ENCODE measurements at places on chromosomes 6 and 20.

DNA sequence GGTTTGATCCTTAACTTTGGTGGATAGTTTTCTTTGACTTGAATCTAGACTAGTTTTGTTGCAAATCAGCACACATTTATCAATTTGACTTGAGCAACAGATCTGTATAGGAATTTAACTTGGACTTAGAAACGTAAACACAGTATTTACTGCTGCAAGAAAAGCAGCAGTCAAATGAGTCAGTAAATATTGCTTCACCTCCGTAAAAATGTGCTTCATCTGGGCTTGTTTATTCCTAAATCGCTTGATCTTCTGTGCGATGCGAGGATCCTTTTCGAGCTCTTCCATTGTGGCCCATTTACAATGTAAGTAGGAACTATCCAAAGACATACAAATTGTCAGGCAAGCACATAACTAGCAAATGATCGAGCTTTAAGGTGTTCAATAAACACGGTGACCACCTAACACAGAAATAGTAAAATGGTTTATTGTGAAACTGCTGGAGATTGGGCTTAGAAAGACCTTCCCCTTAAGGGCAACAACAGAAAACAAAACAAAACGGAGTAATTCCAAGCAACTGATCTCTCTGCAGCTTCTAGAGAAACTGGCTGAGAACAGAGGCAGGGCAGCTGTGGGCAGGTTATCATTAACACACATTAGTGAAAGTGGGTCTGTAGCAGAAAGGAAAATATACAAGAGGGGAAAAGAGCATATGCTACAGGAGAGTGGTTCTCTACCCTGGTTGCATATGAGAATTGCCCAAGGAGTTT lies 120.8 kb downstream of the CHD6 start:
- DNase-seq = no peak

GRCh38 chr6:19032591-19033295 lies 645.6 kb downstream of the RNF144B start:
- DNase-seq = no peak

GRCh38 chr6:90466154-90466940 lies 120.5 kb downstream of the MAP3K7 start:
- DNase-seq = no peak

DNA sequence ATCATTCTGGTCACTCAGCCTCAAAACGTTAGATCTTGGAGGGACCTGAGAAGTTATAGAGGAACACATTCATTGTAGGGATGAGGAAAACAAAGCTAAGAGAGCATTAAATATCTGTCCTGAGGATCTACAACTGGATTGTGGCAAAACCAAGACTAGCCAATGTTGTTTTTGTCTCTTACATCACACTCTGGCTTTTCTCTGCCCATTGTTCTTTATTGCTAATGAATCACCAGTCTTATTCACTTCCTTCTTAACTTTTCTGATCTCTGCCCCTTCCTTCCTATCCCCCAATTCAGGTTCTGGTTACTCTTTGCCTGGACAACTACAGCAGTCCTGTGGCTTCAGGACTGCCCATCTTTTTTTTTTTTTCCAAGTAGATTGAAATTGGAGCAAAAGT lies 57.0 kb upstream of the PREP start:
- no peak for DNase-seq

DNA sequence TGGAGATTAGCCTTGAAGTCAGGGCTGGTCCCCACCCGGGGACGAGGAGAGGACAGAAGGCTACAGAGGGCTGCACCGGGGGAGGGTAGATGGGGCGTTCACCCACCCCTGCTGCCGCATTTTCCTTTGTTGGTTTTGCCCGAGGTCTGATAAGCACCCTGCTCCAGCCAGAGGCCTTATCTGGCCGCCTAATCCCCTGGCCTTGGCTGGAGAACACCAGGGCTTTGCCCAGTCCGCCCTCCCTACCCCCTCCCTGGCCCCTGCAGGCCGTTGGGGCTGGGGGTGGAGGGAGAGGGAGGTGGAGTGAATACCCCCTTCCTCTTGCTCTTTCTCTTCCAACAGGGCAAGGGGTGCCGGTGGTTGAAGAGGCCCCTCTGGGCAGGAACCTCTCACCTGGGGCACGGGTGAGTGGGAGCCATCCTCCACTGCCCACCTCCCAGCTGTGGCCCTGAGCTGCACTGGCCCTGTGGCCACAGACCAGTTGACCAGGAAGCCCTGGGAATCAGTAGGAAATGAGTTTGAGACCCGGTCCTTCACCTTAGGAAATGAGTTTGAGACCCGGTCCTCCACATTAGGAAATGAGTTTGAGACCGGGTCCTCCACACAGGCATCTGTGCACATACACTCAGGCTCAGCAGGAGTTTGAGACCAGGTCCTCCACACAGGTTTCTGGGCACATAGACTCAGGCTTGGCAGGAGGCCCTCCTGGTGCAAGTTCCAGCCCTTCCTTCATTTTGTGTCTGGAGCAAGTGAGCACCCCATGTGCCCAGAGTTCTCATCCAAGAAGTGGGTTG lies 12.0 kb upstream of the GATA5 start:
- DNase-seq = no peak

Measured in suppressor macrophage (primary cell).